SW 1271 (cell line): ENCODE measurements at places on chromosomes 3 and 15.

- DNase-seq: no peak
Measured at GRCh38 chr3:9196020-9196419, 53.4 kb downstream of the SRGAP3 start.

- DNase-seq: no peak
Measured at GRCh38 chr3:14914779-14915117, 32.6 kb upstream of the NR2C2 start.

- DNase-seq: no peak
Measured at GRCh38 chr15:81046290-81046689, 45.6 kb downstream of the TLNRD1 start.

DNA sequence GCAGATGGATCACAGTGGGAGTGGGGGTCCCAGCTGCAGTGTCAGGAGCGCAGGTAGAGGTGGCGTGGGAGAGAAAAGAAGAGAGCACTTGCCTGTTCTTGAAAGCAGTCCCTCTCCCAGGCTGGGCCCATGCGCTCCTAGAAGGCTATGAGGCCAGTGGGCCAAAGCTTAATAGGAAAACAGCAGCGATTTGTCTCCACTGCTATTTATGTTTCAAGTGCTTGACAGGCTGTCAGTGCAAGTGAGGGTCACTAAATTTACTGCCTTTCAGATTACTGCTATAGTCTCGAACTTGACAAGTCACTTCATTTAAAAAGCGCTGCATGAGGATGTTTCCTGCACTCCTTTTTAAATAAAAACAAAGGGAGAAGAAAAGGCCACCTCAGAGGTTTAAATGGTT is 239.5 kb downstream of the GAP43 start:
- no peak for DNase-seq

- no peak for DNase-seq
Measured at GRCh38 chr3:148588291-148588690, 109.4 kb upstream of the AGTR1 start.

DNA sequence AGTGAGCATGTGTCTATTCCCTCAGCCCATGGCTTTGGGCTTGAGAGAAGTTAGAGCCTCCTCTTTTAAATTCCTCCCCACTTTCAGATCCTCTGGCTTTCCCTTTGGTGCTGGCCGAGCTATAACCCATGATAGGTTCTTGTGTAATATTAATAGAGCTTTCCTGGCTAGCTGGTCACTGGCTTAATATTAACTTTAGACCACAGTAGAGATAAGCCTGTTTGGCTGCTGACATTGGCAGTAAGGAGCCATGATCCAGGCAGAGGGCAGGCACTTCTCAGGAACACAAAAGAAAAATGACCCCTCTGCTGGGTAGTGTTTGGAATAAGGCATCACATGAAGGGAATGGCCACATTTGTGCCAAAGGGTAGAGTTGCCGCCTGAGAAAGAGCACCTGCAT is 65.4 kb upstream of the UMPS start:
- no peak for DNase-seq

GRCh38 chr3:53030619-53031449 is 15.0 kb downstream of the SFMBT1 start:
- DNase-seq: no peak

GRCh38 chr15:39685999-39686613 is 96.5 kb downstream of the FSIP1 start:
- peak; percentile 16 for DNase-seq

DNA sequence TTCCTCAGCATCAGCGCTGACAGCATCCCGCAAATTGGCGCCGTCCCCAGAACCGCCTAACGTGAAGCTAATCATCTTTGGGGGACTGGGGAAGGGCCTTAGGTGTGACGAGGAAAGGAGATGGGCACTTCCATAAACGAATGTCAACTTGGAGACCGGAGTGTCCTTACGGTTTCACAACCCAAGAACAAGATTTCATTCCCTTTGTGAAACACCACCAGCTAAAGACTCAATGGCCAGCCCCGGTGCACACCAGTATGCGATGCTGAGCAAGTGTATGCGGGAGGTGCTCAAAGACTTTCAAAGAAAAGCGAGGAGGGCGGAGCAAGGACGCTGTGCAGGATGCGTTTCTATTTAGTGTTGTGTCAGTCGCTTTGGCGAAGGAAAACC is 759 bp upstream of the TTBK2 start:
- no peak for DNase-seq

- no peak for DNase-seq
Measured at GRCh38 chr3:189498995-189499704, 132.0 kb upstream of the TP63 start.

- DNase-seq: no peak
Measured at GRCh38 chr3:151166161-151166560, 36.9 kb downstream of the GPR171 start.

DNA sequence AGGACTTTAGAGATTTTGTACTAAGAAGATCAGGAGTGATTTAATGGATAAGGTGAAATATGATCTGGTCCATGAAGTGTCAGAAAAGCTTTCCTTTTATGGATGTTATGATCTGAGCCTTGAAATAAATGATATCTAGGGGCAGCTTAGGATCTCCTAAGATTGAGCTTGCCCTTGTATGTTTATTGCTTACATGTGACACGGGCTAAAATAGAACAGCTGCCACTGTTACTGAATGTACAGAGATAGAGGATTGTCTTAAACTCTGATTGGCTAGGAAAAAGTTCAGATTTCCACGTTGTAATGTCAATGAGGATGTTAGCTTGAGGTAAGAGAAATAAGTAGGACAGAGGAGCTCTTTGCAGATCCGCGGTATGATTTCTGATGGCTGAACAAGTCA is 8.8 kb downstream of the FYTTD1 start:
- DNase-seq: no peak

- DNase-seq: no peak
Measured at GRCh38 chr15:76636059-76636458, 269.1 kb downstream of the SCAPER start.

- no peak for DNase-seq
Measured at GRCh38 chr3:59601486-59601885, 551.7 kb upstream of the CFAP20DC start.

DNA sequence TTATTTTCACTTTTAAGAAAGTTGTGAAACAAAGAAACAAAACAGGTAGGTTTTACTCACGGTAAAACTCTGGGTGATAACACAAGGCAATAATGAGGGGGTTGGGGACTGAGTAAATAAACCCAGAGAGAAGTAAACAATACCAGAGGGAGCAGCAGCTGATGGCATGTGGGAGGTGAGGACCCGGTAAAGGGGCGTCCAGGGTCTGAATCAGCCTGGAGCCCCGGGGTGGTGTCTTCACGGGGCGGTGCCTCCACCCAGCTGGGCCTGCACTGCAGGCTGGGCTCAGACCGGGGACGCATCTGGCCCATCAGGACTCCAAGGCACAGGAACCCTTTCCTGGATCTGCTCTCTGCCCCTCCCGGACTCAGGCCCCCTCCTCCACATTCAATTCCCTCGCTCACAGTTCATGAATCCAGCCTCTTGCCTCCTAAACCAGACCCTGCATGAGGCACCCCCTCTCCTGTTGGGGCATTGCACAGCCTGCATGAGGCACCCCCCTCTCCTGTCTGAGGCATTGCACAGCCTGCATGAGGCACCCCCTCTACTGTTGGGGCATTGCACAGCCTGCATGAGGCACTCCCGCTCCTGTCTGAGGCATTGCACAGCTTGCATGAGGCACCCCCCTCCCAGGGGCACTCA is 73.9 kb upstream of the MFGE8 start:
- no peak for DNase-seq

- no peak for DNase-seq
Measured at GRCh38 chr3:110711851-110712516, 359.6 kb upstream of the NECTIN3 start.

- peak; percentile 50 for DNase-seq
Measured at GRCh38 chr15:75455424-75455981, 4.0 kb upstream of the SIN3A start.

DNA sequence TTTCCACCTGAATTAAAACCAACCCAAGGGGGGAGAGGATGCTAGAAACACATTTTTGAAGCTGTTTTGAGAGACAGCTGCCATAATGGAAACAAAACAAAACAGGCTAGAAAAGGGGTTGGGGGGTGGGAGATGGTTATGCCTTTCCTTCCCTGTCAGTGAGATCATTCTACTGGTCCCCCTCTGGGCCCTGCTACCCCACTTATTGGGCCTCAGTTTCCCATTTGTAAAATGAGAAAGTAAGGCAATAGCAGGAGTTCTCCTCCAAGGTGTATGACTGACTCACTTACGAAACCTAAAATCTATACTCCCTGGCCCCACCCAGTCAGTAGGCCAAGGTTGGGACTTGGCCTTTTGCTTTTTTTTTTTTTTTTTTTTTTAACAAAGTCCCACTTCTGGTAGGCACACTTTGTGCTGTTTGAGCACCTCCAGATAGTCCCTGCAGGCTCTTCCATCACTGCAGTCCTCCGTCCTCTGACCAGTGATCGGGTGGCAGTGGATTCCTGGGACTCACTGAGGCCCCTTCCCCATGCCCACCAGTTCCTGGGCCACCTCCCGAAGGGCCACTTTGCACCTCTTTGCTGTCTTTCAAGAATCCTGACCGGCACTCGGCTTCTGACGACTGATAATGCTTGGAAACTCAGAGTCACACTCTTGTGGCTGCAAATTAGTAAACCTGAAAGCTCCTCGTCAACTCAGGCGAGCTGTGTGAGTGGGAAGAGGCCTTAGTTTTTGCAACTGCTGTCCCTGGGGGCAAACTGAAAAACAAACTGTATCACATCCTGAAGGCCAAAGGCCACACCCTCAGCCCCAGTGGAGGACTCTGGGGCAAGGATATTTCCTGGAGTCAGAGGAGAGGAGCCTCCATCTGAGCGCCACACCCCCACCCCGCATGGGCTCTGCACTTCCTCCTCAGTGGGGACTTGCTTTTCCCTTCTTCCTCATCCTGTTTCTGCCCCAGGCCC is 6.7 kb upstream of the PSTPIP1 start:
- no peak for DNase-seq

- no peak for DNase-seq
Measured at GRCh38 chr3:12180218-12180617, 21.5 kb upstream of the TIMP4 start.

DNA sequence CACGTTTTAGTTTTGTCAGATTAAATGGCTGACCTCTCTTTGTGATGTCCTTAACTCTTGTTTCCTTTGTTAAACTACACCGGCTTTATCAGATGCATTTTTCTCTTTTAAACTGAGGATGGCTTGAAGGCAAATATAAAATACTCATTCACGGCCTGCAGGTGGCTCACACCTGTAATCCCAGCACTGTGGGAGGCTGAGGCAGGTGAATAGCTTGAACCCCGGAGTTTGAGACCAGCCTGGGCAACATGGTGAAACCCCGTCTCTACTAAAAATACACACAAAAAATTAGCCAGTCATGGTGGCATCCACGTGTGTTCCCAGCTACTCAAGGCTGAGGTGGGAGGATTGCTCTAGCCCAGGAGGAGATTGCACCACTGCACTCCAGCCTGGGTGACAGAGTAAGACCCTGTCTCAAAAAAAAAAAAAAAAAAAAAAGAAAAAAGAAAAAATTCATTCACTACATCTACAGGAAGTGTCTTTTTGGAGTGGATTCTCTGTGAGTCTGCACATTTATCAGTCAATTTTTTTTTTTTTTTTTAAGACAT is 34.7 kb upstream of the SACM1L start:
- DNase-seq: no peak

DNA sequence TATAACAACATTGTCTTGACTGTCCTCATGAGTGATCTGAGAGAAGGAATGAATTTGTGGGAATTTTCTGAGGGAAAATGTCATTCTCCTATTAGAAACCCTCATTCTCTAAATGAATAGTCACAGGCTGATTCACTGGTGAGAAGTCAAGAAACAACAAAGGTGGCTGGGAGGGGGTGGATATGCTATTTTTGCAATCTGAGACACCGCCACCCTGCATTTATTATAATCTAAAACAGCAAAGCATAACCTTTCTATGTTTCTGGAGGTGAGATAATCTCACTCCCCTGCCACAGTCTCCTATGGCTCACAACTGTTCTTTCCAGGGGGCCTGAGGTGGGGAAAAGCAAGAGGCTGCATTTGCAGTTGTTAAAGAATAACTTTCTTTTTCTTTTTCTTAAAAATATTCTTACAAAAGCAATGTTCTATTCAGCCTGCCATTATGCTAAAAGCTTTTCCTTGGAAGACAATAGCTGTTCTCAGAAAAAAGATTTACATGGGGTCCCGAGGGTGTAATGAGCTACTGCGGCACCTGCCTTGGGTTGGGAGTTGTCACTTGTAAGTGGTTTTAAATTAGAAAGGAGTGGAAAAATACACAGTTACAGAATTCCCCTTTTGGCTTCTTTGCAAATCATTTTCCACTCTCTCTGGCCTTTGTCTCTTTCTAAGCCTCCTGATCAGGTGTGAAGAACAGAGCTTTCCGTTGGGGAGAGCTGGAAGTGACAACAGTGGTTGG is 220.9 kb downstream of the AGBL1 start:
- DNase-seq: no peak

- no peak for DNase-seq
Measured at GRCh38 chr3:197006446-197006845, 23.2 kb downstream of the MELTF start.

GRCh38 chr3:160804762-160805161 is 48.7 kb downstream of the PPM1L start:
- no peak for DNase-seq

DNA sequence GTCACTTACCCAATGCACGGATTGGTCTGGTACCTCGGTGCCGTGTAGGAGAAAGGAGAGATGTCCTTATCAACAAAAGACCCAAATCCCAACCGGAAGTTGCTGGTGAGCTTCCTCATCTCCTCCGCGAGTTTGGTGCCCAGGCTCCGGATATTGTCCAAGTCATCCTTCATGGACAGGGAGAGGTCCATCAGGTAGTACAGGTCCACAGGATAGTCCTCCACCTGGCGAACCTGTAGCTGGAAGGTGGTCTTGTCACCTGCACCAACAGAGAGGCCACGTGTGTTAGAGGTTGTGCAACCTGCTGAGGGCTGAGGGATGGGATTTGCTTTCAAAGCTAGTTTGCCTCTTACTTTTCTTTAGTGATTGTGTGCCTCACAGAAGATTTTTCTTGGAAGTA is 38.9 kb downstream of the ITGB5 start:
- no peak for DNase-seq

DNA sequence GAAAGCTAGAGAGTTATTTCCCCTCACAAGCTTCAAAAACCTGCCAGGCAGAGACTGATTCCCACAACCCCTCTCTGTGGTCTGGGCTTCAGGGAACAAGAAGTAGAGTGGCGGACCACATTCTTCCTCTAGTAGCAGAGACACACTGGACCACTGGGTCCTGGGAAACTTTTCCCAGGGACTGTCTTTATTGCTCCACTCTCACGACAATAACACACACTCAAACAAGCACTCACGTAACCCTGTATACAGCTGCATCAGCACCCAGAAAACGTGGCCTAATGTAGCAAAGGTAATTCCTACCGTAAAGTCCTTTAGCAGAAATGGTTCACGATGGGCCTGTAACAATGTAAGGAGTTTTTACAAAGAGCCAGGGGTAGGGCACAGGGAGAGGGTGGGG is 27.6 kb downstream of the CPOX start:
- no peak for DNase-seq

DNA sequence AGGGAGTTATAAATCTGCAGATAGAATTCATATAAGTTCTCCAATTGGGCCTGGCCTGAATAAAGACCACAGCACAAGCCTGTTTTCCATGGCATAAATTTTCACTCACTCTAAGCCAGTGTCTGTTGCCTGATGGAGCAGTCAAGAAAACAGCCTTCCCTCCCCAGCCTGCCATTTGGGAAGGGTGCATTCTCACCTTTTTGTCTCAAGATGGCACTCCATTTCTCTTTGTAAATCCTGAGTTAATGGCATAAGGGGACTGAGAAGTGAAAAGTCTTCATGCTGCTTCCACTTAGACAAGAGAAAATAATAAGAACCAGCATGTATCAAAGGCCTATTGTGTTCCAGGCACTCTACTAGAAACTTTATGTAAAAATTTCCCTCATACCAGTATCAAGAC is 115.6 kb upstream of the MANF start:
- DNase-seq: no peak

- DNase-seq: no peak
Measured at GRCh38 chr3:64936556-64936955, 248.8 kb upstream of the ADAMTS9 start.
